NCI-H345 (cell line): ENCODE measurements at places on chromosomes 11 and 22.
A peak's percentile ranks its signal among the peaks of the same experiment; 100 is the strongest.

DNA sequence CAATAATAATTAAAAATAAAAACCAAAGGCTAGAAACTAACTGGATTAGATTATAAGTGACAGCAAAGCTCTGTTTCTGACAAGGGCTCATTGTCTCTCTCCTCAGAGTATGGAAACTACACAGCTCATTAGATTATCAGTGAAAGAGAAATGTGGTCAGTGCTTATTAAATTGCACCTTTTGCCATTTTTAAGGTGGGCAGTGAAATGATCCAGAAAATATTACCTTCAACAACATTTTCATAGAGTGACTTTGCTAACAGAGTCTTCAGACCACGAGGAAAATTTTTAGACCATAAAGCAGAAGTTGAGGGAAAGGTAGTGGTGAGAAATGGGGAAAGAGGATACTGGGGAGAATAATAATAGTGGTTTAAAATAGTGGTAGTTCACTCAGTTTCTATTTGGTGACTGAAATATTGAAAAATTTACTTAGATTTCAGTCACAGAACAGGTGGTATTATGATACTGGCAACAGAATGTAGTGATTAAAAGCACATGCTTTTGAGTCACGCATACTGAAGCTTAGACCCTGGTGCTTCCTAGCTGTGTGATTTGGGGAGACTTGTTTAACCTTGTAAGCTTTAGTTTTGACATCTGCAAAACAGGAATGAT is 684.0 kb upstream of the CCDC90B start:
- DNase-seq, result no peak

DNA sequence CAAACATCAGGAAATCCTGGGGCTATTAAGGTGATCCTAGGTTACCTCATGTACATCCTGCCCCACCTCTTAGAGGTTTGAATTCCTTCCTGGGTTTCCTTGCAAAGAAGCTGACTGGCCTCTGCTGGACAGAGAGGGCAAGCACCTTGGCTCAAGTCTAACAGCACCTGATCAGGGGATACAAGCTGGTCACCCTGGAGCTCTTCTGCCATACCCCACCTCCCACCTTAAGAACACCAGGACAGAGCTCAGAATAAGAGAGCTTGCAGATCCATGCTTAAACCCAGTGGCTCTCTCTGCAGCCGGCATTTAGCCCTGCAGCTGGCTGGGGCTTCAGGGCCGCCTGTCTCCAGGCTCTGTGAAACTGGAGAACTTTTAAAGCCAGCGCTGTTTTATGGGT is 386.6 kb upstream of the NARS2 start:
- peak; percentile 20 for DNase-seq

DNA sequence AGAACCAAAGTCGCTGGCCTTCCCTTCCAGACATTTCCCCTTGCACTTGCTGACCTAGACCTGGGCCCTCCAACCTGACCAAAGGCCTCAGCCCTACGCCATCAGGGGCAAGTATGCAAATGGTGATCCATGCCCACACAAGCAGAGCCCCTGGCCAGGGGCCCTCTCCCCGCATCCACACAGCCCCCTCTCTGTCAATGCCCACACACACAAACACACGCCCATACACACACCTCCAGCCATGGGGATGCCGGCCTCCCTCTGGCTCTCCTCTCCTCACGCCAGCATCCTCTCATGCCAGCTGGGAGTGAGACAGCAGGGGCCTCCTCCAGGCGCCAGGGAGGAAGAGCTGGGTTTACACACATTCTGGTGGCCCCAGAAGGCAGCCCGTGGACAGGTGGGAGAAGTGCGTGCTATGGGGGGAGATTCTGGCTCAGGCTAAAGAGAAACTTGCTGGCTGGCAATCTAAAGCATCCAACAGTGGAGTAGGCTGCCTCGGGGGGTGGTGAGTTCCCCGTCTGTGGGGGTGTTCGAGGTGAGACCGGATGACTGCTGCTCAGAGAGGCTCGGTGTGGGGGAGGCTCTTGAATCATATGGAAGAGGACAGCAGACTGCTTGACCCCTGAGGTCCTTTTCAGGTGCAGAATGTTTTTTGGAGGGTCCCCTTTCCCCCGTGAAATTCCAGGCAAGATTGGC is 4.8 kb downstream of the NRXN2 start:
- DNase-seq, result no peak

DNA sequence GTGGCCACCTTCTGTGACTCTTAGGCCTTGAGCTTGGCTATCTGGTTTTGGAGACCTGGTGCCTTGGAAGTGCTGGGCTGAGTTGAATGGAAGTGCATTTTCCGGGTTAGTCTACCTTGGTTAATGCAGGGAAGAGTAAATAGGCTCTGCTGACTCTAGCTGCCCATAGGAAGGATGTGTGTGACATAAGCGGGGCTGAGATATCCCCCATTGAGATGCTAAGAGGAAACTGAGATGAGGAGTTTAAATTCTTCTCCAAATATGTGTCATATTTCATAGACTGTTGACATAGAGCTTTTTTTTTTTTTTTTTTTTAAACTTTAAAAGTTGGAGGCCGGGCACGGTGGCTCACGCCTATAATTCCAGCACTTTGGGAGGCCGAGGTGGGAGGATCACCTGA is 30.8 kb downstream of the ZNRF3 start:
- no peak for DNase-seq

GRCh38 chr11:19187833-19188258 is 13.9 kb downstream of the CSRP3 start:
- DNase-seq, result peak; percentile 56

DNA sequence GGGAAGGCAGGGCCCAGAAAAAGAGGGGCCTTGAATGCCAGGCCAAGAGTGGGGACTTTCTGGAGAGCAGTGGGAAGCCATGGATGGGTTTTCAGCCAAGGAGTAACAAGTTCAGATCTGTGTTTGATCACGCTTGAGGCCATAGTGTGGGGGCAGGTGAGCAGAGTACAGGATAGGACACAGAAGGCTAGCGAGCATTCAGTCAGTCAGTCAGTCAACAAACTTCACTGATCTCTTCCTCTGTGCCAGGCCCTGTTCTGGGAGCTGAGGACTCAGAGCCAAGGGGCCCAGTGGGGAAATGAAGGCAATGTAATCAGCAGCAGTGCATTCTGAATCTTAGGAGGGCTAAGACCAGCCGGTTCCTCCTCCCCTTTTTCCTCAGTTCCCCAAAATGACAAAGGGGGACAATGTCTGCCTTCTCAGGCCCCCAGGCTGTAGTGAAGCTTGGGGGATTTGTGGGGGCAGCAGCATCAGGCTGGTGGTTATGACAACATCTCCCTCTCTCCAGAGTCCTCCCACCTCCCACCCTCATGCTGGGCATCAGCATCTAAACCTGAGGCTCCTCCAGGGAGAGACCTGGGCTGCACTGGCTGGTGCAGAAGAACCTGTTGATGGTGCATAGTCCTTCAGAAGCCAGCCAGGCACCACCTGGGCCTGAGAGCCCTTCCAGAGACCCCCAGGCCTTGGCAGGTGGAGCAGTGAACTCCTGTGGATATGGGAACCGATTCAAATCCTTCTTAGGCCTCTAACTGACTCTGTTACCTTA is 42.9 kb upstream of the TPBGL start:
- no peak for DNase-seq

DNA sequence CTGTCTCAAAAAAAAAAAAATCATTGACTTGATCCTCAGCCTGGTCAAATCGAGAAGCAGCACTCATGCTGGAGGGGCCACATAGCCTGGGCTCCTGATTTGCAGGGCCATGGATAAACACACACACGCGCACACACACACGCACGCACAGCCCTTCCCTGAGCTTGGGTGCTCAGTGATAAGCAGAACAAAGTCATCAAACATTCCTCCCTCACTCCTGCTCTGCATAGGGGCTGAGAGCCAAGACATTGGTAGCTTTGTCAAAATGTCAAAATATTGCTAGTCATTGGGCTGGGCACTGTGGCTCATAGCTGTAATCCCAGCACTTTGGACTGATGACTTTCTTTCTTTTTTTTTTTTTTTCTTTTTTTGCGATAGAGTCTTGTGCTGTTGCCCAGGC is 34.0 kb upstream of the A4GALT start:
- DNase-seq, result no peak

GRCh38 chr11:19570889-19571288 is 141.7 kb upstream of the NAV2 start:
- DNase-seq, result no peak

- DNase-seq, result peak; percentile 92
These were observed at the start of gene SLC5A1 for GRCh38 chr22:32042924-32043323. Gene SLC5A1, plus strand, starts transcription at chr22:32043261. Its CDS starts 21 bp downstream, at chr22:32043282.

DNA sequence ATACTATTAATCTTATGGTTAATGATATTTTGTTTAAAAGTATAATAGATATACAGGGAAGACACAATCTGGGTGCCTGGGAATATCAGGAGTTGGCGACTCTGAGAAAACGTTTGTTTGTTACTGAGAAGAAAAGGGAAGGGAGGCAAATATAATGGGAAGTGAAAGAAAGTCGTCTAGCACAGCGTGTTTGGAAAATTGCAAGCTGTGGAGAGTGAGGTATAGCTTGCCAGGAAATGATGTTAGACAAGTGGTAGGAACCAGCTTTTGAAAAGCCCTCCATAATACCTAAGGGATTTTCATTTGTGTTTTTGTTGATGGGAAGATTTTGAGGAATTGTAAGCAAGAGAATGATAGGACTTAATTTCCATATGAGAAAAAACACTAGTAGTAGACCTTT is 322.2 kb downstream of the LUZP2 start:
- DNase-seq, result no peak

- DNase-seq, result no peak
These were observed 55.0 kb downstream of the BRD1 start for GRCh38 chr22:49772692-49773091.

DNA sequence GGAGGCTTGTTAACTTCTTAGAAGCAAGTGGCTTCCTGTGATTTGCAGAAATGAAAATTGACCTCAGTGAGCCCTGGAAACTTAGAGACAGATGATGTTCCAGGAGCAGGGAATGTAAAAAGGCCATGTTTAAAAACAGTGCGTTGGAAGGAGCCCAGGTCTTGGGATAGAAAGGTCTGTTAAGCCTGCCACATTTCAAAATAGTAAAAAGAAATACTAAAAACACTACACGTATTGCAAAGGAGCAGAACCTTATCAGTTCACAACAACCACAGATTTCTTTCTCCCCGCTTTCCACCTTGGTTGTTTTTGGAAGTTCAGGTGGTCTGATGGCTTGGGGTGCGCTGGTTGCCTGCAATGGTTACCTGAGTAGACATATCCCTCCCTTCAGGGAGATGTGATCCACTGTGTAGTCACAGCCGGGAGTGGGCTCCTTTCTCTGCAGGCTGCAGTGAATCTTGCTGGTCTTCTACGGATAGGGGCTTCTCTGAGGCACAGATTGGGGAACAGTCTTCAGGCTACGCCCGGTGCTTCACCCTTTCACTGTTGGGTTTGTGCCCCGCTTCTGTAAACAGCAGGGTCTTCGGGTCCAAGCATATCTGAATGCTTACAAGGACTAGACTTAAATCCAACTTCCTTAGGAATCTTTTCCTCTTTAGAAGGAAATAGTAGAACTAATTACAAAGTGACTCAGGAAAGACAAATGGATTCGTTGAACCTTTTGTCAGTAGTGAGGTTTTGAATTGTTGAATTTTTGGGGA is 1.9 kb downstream of the TEAD1 start:
- no peak for DNase-seq

GRCh38 chr22:35605851-35606481 is 11.2 kb downstream of the MB start:
- no peak for DNase-seq

- no peak for DNase-seq
These were observed 76.6 kb downstream of the USP35 start for GRCh38 chr11:78265326-78265725.

DNA sequence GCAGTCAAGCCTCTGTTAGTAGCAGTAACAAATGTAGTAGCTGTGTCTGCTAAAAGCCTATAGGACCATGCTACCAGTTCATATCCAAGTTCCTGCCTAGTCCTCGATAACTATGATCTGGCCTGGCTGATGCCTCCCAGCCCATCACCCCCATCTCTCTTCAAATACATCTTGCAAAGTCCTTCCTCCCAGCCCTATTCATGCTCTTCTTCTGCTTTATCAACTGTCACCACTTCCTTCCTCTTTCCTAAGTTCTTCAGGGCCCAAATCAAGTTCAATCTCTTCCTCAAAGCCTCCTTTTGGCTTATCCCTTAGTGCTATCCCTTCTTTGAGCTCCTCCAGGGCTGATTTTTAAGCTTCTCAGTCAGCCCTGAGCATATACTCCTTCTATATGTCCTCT is 150.9 kb upstream of the THY1 start:
- no peak for DNase-seq

GRCh38 chr11:86861810-86862209 is 61.5 kb downstream of the PRSS23 start:
- no peak for DNase-seq

DNA sequence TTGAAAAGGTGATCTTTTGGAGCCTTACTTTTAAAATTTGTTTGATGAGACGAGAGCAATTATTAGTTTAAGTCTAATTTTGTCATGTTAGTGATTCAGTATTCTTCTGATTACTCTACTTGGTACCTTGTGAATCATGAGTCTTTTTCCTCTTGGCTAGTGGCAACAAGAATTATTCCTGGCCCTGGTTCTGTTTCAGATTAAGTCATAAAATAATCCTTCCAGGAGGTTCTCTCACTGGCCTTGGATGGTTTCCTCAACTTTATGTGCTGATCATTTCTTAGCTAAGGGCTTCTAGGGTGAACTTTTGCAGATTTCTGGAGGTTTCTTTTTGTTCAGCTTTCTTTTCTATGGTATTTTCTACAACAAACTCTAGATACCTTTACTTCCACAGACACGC is 741.8 kb upstream of the LUZP2 start:
- DNase-seq, result no peak

DNA sequence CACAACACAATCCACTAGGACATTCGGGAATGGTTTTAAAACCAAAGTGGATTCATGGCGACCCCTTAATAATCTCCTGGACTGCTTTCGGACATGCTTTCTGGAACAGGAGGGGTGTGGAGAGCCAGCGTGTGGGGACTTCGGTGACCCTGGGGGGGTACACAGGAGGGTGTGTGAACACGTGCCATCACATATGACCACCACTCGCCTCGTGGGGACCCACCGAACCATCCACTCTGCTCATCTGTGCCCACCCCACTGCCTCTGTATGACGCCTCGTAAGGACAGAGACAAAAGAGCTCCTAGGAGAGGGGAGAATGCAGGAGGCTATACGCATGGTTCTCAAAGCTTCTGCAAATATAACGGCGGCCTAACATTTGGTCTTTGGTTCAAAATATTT is 8.9 kb downstream of the LTO1 start:
- DNase-seq, result no peak
